Neural crest cell (in vitro differentiated cells): ENCODE measurements at places on chromosomes 1 and 21. TPM values are rescaled to one million over a fixed set of nuclear protein-coding genes. Genes with fewer than 3 reads are reported as not detected.

GBP7 gene
- total RNA-seq = not detected in 2 replicates

FCRL3 gene
- total RNA-seq = not detected in 2 replicates

CHIA gene
- total RNA-seq = not detected in 2 replicates

GPR25 gene
- not detected in 2 replicates for total RNA-seq

IL24 gene
- total RNA-seq = not detected in 2 replicates

ATP1A4 gene
- 0.20 and 0.35 TPM in 2 replicates for total RNA-seq

DNA sequence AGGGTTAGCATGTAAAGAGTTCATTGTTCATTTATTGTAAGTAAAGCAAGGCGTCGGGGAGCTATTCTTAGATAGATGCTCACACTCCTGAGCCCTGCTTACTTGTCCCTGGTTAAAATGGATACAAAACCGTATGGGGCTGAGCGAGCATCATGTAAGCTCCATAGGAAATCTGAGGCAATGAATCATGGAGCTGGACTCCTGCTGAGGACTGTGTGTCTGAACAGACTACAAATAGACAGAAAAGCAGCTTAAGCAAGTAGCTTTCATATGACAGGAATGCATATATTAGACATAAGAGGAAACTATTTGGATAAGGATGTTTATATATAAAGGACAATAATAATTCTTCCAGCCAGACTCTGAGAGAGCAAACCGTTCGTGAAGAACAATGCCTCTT is 604.9 kb upstream of the PTBP2 start:
- H3K36me3 ChIP-seq = no peaks in the 10 kb centered on the region
- no peak overlapping the region for H3K27ac ChIP-seq
- no peaks in the 10 kb centered on the region for H3K27me3 ChIP-seq

- no peak overlapping the region for H3K4me3 ChIP-seq
- peaks cover 7% of the 10 kb centered on the region for H3K36me3 ChIP-seq
- H3K27me3 ChIP-seq = no peaks in the 10 kb centered on the region
- no peak for DNase-seq
- peak overlapping the region; percentile 15 for H3K27ac ChIP-seq
- H3K4me1 ChIP-seq = no peaks in the 10 kb centered on the region
These were observed 217.2 kb upstream of the C1orf105 start for GRCh38 chr1:172203135-172203823.

DNA sequence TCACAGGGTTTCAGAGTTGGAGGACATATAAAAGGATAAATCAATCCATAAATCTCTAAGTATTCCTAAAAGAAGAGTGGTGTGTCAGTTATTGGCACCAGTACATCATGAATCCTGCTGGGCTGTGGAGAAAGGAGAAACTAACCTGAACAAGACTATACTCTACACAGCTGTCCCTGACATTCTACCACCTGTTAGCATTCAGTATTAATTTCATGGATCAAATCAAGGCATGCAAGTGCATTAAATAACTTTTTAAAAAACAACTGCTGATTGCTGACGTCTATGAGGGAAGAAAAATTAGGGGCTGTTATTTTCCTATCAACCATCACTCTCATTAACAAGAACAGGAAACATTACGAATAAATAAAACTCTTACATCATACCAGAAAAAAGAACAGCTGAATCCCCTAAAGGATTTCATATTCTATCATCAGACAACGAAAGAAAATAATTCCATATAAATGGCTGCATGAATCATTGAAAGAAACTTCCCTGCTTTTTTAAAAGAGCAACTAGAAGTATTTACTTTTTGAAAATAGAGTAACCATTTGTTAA is 121.7 kb downstream of the ATF6 start:
- H3K27me3 ChIP-seq = no peaks in the 10 kb centered on the region
- peaks cover 17% of the 10 kb centered on the region for H3K36me3 ChIP-seq
- no peak for DNase-seq
- no peaks in the 10 kb centered on the region for H3K4me1 ChIP-seq

- no peaks in the 10 kb centered on the region for H3K4me1 ChIP-seq
- peaks cover 26% of the 10 kb centered on the region for H3K27me3 ChIP-seq
- H3K36me3 ChIP-seq = no peaks in the 10 kb centered on the region
- no peak for DNase-seq
- no peak within 1 kb of the TSS for H3K27ac ChIP-seq
These were observed at the start of gene AMPD1 for GRCh38 chr1:114695430-114696058. TSS of gene AMPD1 (minus strand) at chr1:114695546. CDS start at chr1:114695471, 75 bp downstream.

DNA sequence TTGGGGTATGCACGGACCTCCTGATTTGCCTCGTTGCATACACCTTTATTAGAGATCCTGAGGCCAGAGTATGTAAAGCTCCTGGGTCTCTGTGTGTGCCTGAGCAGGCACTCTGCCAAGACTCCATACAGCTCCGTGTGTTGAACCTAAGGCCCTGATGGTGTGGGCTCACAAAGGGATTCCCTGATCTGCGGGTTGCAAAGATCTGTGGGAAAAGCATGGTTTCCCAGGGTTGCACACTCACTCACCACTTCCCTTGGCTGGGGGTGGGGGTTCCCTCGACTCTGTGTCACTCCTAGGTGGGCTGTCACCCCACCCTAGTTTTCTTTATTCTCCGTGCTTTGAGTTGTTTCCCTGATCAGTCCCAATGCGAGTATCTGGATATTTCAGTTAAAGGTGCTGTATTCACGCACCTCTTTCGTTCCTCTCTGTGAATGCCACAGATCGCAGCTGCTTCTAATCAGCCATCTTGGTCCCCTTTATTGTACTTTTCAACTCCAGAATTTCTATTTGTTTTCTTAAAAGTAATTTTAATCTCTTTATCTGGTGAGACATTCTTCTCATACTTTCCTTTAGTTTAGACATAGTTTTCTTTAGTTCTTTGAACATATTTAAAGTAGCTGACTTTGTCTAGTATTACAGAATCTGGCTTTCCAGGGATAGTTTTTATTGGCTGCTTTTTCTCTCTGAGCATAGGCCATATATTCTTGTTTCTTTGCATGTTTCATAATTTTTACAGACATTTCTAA is 39.0 kb upstream of the F3 start:
- peaks cover 22% of the 10 kb centered on the region for H3K36me3 ChIP-seq
- peaks cover 4% of the 10 kb centered on the region for H3K4me1 ChIP-seq
- H3K27ac ChIP-seq = no peak overlapping the region
- H3K27me3 ChIP-seq = no peaks in the 10 kb centered on the region

DNA sequence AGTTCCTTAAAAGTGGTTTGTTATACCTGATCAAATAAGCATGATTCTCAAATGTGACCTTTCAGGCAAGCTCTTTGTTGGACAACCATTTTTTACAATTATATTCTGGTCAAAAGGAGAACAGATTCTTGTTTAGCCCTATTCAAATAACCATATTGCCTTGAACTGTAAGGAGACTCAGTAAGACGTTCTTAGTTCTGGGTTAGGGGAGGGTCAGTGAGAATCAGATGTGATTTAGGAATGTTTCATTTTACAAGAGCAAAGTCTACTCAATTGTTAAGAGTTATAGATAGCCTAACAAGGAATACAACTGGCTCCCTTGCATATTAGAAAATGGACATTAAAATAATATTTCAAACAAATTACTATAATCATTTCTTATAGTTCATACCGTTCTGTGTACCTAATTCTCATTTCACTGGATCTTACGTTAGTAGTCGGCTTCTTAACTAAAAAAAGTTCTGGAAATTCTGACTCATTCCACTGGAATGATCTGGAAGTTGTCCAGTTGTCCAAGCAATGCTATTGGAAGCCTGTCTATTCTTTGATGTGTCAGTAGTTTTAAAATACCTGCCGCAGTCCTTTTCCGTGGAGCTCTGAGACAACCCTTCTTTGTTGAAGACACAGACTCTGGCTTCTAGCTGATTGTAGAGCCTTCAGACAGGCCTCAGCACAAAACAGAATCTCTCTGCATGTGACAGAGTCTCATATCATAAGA is 88.8 kb downstream of the MAST2 start:
- peaks cover 8% of the 10 kb centered on the region for H3K36me3 ChIP-seq
- H3K4me3 ChIP-seq = no peak overlapping the region
- peaks cover 19% of the 10 kb centered on the region for H3K4me1 ChIP-seq
- no peak for DNase-seq
- H3K27ac ChIP-seq = no peak overlapping the region

- peak overlapping the region; percentile 9 for H3K27ac ChIP-seq
- DNase-seq = peak; percentile 14
- no peak overlapping the region for H3K4me3 ChIP-seq
- H3K27me3 ChIP-seq = no peaks in the 10 kb centered on the region
These were observed 6.3 kb downstream of the CLDN8 start for GRCh38 chr21:30209601-30210000.

DNA sequence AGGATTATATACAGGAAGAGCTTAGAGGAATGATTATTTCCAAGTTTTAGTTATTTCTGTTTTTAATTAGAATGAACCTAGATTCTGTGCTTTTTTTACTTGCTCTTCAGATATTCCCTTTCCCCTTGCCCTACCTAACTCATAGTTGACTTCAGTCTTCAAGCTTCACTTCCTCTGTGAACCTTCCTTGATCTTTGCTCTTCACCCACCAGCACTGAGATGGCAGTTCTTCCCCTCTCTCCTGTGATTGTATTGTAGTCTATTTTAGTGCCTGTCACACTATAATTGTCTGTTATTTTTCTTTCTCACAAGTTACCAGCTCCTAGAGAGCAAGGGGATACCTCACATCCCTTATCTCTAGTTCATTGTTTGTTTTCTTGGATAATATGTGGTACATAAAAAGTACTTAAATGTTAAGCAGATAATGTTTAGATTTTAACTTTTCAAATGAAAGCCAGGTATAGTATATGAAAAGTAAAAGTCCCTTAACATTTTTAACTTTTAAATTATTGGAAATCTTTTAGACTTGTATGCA is 33.2 kb downstream of the KCTD3 start:
- peaks cover 14% of the 10 kb centered on the region for H3K4me1 ChIP-seq
- no peak overlapping the region for H3K4me3 ChIP-seq
- H3K27me3 ChIP-seq = no peaks in the 10 kb centered on the region
- peak overlapping the region; percentile 1 for H3K27ac ChIP-seq
- DNase-seq = no peak
- peaks cover 29% of the 10 kb centered on the region for H3K36me3 ChIP-seq

- no peak overlapping the region for H3K4me3 ChIP-seq
- peaks cover 6% of the 10 kb centered on the region for H3K4me1 ChIP-seq
- peaks cover 8% of the 10 kb centered on the region for H3K36me3 ChIP-seq
These were observed 176.2 kb downstream of the ROR1 start for GRCh38 chr1:63950023-63950422.

DNA sequence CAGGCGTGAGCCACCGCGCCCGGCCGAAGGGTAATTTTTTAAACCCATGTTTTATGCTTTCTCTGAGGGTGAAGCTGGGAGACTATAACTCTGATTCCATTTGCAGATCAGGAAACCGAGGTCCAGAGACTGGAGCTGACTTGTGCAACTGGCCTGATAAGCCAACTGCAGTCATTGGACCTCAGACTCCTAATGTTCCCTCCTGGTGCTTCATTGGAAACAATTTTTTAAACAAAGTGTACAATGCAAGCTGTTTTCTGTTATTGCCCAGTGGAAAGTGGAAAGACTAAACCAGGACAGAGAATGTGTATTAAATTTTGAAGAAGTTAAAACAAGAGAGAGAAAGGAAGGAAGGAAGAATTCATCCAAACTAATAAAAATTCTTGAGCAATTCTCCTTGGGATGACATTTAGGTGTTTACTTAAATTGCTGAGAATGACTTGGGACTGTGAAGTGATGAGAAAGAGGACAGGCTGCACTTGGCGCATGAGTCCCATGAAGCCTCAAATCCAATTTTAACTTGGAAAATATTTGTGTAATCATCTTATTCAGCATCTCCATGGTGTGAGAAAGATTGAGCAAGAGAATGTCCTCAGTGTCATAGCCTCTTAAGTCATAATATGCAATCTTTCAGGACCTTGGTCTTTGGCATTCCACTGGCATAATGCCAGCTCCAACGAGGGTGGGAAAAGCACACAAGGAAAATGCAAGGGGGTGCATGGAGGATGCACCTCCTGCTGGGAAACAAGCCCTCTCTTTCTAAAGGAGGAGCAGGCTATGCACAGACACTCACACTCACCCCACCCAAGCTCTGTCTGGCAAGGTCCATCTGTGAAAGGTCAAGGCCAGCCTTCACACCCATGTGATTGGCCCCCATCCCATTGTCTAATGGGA is 342.0 kb downstream of the SIPA1L2 start:
- no peak for DNase-seq
- no peak overlapping the region for H3K27ac ChIP-seq
- H3K36me3 ChIP-seq = no peaks in the 10 kb centered on the region
- H3K27me3 ChIP-seq = no peaks in the 10 kb centered on the region
- no peak overlapping the region for H3K4me3 ChIP-seq
- H3K4me1 ChIP-seq = no peaks in the 10 kb centered on the region

- H3K27ac ChIP-seq = no peak overlapping the region
- DNase-seq = no peak
- no peaks in the 10 kb centered on the region for H3K27me3 ChIP-seq
- peaks cover 3% of the 10 kb centered on the region for H3K36me3 ChIP-seq
- no peak overlapping the region for H3K4me3 ChIP-seq
- peaks cover 45% of the 10 kb centered on the region for H3K4me1 ChIP-seq
These were observed 164.0 kb upstream of the UBE2U start for GRCh38 chr1:64039390-64039926.

GRCh38 chr1:10007169-10007568 is 10.1 kb downstream of the RBP7 start:
- H3K4me3 ChIP-seq = no peak overlapping the region
- peaks cover 5% of the 10 kb centered on the region for H3K27me3 ChIP-seq
- H3K4me1 ChIP-seq = no peaks in the 10 kb centered on the region
- no peaks in the 10 kb centered on the region for H3K36me3 ChIP-seq

DNA sequence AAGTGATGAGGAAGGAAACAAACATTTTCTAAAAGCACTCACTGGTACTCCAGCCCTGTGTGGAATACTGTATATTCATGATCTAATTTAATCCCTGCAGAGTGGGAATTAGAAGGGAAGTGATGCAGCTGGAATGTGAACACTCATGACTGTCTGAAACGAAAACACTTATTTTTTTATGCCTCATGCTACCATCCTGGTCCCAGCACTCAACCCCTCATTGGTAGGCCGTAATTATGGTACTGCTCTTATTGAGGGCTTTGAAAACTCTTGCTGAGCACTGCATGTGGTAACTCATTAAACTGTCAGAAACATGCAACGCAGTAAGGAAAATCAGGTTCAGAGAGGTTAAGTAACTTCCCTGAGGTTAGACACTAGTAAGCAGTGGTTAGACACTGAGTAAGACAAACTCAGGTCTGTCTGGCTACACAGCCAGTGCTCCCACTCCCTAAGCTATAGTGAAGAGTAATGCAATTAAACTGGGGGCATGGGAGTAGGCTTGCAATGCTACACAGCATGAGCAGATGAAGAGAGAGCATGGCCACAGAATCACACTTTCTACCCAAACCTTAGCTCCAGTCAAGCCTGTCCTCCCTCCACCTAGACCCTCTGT is 17.3 kb upstream of the TNFSF4 start:
- no peaks in the 10 kb centered on the region for H3K4me1 ChIP-seq
- H3K4me3 ChIP-seq = no peak overlapping the region
- peaks cover 5% of the 10 kb centered on the region for H3K36me3 ChIP-seq
- H3K27me3 ChIP-seq = no peaks in the 10 kb centered on the region
- no peak for DNase-seq

DNA sequence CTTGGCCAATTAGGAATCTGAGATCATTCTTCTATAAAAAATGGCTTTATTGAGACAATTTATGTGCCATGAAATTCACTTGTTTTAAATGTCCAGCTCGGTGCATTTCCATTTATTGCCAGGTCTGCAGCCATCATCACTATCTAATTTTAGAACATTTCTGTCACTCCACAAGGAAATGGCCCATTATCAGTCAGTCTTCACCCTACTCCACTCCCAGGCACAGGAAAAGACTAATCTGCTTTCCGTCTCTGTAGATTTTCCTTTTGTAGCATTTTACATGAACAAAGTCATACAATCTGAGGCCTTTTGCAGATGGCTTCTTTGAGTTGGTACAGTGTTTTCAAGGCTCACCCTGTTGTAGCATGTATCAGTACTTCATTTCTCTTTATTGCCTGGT is 27.2 kb downstream of the KIF26B start:
- H3K4me1 ChIP-seq = peaks cover 42% of the 10 kb centered on the region
- no peak overlapping the region for H3K27ac ChIP-seq
- H3K27me3 ChIP-seq = no peaks in the 10 kb centered on the region
- H3K4me3 ChIP-seq = no peak overlapping the region
